ENCODE measurements at places on chromosomes 12 and 14.

DNA sequence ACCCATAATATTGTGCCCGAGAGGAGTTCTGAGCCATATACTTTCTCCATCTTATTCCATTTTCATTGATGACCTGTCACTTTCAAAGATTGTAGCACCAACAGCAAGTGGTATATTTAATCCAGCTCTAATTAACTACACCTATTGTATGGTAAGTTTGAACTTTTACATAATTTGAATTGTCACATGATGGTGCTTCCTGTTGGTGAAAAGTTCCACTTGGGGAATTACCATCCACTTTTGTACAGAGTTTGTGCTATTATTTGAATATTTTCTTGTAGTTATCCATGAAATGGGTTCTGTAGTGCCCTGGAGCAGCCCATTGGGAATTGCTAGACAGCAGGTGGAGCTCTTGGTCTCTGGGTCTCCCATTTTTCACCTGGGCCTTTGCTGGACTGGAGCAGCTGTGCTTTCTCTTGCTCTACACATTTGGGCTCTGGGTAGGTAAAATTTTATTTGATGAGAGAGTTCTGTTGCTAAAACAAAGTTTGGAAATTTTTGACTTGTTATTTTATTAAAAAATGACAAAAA is 3.0 kb downstream of the SMCO3 start:
- DNase-seq = peak; percentile 49

DNA sequence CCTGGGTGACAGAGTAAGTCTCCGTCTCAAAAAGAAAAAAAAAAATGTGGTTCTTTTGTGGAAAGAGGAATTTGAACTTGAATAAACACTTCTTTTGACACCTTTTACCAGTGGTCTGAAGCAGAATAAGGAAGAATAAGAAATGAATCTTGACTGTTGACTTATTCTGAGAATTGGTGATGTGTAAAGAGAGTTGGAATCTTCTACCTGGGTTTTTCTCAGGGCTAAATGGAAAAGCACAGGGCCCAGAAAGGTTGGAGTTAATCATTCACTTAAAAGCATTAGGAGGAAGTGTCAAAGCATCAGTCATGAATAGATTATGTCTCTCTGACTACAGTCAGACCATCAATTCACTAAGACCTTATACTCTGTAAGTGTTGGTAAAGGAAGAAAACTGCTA is 13.9 kb downstream of the PNMA1 start:
- DNase-seq = no peak

DNA sequence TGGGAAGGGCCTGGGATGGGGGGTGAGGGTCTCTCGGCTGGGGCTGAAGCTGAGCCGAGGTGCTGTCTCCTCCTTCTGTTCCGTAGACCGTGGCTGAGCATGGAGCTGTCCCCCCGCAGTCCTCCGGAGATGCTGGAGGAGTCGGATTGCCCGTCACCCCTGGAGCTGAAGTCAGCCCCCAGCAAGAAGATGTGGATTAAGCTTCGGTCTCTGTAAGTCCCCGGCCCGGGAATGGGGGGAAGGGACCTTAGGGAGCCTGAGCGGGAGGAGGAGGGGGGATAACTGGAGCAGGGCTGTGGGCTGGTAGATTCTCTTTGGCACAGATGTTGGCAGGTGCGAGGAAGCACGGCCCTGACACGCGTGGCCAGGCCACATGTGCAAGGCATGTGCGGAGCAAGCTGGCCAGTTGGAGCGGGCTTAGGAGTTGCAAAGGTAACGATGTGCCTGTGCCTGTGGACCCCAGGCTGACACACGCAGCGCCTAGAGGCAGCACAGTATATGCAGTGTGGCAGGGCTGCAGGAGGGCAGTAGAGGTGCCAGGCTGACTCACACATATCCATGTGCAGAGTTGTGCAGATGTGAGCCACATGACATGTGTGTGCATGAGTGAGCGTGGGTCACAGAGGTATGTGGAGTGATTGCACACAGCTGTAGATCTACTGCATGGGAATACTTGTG is 512 bp downstream of the PDE1B start:
- DNase-seq = peak; percentile 65

GRCh38 chr14:41950428-41951151 is 343.9 kb downstream of the LRFN5 start:
- DNase-seq = no peak

DNA sequence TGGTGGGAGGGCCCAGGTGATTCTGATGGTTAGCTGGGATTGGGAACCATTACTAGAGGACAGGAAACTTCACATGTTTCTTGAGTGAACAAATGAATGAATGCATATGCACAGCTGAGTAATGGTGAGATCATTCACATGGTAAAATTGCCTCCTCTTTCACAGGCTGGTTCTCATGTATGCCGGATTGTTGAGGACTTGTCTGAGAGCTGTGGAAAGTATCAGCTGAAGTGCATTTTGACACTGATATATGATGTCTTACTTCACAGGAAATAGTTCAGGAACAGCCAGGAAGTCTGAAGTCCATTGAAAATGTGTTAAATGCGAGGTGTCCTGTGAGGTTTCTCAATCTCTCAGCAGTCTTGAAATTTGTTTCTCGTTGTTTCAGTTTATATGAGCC is 77.6 kb upstream of the DACT1 start:
- DNase-seq = no peak

GRCh38 chr12:42568952-42569915 is 20.3 kb downstream of the PRICKLE1 start:
- DNase-seq = no peak

DNA sequence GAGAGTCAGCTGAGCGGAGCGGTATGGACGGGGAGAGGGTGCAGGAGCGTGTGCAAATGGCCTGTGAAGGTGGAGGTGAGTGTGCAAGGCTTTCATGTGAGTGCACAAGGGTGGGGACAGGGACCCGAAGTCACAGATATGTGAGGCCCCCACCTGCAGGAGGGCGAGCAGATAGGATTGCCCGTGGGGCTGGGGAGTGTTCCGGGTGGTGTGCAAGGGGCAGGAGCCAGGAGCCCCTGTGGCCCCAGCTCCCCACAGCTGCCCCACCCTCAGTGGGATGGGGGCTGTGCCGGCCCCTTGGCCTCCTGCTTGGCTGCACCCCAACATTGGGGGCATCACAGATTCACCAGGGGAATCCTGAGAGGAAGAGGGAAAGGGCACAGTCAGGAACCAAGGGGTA is 5.5 kb upstream of the ZNF384 start:
- no peak for DNase-seq

GRCh38 chr12:106343214-106343528 is 14.4 kb upstream of the POLR3B start:
- no peak for DNase-seq

DNA sequence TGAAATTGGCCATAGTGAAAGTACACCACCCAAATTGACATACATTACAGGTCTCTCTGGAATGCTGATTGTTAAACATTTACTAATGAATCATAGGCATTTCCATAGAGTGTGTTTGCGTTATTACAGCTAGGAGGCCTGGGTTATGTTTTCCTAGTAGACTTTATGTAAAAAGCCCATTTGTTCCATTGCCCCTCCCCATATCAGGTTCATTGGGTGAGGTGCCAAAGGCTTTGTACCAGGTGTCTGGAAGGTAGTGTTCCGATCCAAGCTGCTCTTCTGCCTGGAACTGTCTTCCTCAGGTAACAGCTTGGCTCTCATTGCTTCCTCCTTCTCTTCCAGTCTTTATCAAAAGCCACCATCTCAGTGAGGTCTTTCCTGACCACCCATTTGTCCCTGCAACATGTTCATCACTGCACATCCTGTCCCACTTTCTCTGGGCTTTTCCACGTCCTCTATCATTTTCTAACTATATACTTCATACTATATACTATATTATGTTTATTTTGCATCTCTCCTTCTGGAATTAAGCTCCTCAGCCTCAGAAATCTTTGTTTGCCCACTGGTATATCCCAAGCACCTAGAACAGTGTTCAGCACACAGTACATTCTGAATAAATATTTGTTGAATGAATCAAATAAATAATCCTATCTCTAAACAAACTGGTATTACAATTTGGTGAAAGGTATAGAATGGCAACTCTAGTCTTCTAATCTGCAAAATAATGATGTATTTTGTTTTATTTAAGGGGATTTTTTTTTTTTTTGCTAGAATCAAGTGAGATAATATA is 252.3 kb downstream of the KTN1 start:
- DNase-seq = no peak

DNA sequence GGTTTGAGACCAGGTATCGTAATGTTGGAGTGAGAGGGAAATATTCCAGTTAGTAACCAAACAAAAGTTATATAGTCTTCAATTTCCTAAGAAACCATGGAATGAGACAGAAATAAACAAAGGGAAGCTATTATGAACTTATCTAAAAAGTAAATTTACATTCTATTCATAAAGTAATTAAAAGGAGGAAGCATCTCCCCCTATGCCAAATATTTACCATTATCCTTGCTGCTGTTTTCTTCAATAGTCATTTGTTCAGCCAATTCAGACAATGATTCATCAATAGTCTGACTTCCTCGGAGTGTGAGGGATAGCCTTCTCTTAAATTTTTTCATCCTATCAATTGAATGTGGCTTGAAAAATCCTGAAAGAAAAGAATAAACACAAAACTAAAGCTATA is 65.7 kb downstream of the CDK17 start:
- no peak for DNase-seq

DNA sequence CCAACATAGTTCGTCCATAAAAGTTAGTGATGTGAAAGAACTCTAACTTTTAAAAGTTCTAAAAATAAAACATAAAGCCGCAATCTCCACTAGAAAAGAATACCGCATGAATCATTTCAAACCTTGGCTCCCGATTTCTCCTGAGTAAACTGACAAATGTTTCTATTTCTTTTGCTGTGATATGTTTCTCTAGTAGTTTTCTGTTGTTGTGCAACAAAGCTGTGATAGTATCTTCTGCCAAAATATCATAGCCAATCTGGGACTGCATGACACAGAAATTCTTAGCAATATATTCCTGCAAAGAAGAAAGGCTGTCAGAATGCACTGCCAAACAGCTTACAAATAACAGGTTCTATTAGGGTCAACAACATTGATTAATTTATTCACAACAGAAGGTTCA is 174.0 kb downstream of the ITPR2 start:
- no peak for DNase-seq

DNA sequence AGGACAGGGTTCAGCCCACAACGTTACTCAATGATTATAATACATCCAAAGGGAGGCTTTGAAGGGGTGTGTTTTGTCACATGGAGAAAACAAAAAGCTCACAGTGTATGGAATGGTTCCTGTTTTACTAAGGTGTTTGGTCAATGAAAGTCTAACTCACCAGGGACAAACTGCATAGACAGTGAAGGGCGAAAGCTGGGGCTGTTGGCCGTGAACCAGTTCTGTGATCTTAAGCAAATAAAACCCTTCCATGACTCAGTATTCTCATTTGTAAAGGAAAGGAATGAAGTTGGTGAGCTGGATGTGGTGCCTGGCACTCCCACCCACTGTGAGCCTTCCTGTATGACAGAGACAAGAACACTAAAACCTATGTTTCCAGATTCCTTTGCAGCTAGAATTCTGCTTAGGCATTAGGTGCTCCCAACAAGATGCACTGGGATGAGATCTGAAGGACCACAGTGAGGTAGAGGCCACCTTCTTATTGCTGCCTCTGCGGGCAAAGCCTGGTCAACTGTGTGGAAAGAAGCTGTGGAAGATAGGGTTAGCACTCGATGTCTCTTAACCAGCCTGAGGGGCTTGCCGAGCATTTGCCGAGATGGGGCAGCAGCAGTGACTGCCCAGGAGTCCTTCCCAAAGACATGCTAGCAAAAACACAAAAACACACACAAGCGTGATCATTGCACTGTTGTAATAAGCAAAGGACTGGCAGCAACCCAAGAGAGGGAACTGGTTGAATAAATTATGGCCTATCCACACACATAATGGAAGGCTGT is 48.5 kb downstream of the VCPKMT start:
- DNase-seq = peak; percentile 82

DNA sequence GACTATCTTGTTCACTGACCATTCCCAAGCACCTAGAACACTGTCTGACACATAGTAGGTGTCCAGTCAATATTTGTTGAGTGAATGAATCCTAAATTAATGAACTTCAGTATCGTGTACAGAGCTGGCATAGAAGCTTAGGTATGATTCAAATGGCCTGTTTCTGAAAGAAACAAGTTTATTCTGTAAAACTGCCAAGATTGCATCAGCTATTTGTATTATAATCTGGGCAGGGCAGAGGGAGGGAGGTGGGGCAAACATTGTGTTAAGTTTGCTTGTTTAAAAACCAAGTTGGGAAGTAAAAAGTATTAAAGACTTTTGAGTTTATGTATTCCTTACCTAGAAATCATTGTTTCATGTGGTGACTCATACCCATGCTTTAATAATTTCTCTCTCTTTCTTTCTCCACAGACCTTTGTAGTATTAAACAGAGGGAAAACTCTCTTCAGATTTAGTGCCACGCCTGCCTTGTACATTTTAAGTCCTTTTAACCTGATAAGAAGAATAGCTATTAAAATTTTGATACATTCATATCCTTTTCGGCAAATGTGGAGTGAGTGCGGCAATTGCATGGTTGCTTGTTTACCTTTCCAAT is 92.8 kb downstream of the SCN8A start:
- no peak for DNase-seq

DNA sequence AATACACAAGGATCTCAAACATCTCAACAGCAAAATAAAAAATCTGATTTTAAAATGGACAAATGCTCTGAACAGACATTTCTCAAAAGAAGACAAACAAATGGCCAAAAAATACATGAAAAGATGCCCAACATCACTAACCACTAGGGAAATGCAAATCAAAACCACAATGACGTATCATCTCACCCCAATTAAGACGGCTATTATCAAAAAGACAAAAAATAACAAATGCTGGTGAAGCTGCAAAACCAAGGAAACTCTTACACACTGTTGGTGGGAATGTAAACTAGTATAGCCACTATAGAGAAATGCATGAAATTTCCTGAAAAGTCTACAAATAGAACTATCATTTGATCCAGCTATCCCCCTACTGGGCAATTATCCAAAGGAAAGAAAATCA is 145.0 kb downstream of the BTG1 start:
- no peak for DNase-seq

DNA sequence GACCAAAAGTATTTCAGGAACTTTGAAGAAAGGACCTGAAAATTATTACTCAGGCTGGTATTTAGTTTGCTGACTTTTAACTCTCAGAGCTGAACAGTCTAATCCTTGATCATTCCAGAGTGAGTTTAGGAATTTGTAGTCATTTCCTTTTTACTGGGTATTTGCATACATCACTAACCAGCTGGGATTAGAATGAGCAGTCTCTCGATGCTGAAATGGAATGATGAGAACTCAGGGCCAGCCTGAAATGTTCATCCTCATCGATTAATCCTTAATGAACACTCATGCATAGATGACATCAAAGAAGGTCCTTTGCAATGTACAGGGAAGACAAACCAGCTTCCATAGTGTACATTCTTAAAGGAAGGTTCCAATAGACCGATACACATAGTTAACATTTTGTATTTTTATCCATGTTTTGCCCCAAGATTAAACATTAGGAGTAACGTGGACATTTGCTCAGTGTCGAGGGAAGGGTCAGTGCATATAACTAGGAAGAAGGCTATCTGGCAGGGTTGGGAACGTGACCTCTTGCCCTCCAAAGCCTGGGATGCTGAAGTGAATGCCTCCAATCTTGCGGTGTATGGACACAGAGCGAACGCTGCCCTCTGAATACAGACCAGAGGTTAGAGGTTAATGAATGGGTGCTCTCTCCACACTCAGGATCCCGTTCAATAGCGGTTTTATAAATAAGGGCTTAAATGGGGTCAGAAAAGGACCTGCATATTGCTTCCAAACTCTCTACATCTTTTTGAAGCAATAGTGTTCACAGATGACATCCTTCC is 14.5 kb downstream of the FBXL14 start:
- DNase-seq = no peak

- DNase-seq = no peak
Observed at GRCh38 chr12:120061575-120062214, 54.9 kb downstream of the RAB35 start.

- peak; percentile 49 for DNase-seq
Observed at GRCh38 chr12:97556302-97556779, 93.7 kb downstream of the RMST start.

GRCh38 chr12:119700078-119700477 is 32.1 kb downstream of the PRKAB1 start:
- DNase-seq = no peak
